Mesenteric fat pad (tissue), 1 donor: ENCODE measurements at places on chromosomes 11 and 22. TPM values are rescaled to one million over a fixed set of nuclear protein-coding genes. Genes with fewer than 3 reads are reported as not detected.

ADORA2A gene
- 2.6 TPM for total RNA-seq

HIC2 gene
- total RNA-seq, result 5.5 TPM

STT3A gene
- total RNA-seq, result 106 TPM

BRMS1 gene
- 31.8 TPM for total RNA-seq

OR52A1 gene
- not detected for total RNA-seq

DEFB131B gene
- not detected for total RNA-seq

TREH gene
- total RNA-seq, result not detected

HSPB2 gene
- 17.1 TPM for total RNA-seq

DNA sequence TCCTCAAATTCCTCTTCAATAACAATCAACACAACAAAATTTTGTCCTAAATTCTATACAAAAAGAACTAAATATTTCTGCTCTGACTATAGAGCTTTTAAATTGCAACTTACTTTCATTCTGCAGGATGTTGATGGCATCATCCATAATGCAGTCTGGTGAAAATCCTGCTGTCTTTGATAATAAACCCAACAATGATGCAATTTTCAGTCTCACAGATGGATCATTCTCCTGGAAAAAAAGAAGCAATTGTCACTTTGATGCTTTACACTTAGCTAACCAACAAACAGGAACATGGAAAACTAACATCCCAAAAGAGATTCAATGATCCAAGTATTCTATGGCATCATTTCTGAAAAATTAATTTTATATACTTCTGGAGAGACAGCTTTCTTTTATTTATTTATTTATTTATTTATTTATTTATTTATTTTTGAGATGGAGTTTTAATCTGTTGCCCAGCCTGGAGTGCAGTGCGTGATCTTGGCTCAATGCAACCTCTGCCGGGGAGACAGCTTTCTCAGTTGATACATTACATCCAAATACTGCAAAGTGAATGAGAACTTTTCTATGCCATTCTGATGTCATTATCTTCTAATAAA is 13.0 kb downstream of the INTS4 start:
- no peak for DNase-seq

DNA sequence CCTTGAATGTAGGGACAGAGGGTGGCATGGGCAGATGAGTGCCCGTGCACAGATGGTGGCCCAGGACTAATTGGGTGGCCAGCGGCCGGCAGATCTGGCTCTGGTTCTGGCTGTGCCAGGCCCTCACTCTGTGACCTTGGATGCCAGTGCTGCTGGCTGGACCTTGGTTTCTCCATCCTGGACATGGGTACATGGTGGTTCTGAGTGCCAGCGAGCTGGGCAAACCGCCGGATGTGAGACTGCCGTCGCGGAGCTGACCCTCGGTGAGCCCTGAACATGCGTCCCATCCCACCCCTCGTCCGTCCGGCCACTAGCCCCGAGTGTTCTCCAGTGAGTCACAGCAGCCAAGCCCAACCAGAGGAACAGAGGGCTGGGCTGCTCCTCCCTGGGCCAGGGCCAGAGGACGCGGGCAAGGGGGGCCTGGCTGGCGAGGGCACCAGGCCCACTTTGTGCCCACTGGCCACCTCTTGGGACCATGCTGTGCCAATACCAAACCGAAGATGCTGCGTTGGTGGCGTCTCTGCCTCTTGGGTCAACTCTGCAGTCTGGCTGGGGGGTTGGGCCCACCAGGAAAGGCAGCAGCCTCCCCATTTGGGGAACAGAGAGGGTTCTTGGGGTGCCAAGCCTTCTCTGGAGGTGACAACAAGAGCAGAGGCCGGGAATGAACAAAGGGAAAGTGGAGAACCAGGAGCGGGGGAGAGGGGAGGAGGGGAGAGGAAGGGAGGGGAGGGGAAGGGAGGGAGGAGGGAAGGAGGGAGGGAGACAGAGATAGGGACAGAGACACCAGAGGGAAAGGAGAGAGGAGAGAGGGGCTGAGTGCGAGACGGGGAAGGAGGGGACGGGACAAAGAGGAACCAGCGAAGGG is 10.7 kb downstream of the LSP1 start:
- DNase-seq, result peak; percentile 94

DNA sequence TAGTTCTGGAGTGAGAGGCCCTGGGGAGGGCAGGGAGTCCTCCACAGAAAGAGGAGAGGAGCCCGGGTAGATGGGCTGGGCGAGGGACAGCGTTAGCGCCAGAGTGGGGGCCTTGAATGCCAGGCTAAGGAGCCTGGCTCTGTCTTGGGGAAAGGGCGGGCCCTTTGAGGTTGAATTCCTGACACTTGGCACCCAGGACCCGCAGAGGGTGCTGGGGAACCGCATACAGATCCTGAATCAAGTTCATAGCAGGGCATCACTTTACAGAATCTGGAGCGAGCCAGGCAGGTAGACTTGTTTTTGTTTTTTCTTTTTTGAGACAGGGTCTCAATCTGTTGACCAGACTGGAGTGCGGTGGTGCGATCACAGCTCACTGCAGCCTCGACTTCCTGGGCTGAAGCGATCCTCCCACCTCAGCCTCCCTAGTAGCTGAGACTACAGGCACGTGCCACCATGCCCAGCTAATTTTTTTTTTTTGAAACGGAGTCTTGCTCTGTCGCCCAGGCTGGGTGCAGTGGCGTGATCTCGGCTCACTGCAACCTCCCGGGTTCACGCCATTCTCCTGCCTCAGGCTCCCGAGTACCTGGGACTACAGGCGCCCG is 6.1 kb downstream of the CARNS1 start:
- DNase-seq, result no peak

DNA sequence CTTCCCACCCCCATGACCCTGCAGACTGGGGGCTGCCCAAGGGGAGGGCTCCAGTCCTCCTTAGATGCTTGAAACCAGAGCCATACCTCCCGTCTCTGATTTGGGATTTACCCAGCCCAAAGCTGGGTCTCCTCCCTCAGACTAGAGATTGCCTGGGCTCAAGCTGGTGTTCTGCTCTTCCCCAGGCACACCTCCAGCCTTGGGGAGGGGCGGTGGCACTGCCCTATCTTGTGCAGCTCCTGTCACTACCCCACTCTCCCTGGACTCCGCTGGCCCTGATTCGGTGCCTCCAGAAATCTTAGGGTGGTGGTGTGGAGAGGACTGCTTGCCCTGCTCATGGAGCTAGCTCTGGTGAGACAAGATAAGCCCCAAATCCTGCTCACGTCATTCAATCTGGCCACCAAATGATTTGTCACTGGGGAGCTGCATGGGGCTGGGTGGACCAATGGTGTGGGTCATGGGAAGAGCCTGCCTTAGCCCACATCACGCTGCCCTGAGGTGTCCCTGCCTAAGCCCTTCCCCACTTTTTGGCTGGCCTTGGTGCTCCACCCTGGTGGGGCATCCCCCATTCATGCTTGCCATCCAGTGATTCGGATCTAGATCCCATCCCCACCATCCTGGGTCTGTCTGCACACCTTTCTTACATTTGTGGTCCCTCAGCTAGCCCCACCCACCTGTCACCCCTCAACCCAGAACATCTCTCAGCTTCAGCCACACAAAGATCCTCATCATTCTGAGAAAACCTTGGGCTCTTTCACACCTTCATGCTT is 87.7 kb downstream of the PDE2A start:
- DNase-seq, result no peak

- peak; percentile 88 for DNase-seq
These were observed 9.2 kb upstream of the ANO1 start for GRCh38 chr11:70068950-70069349.

- DNase-seq, result peak; percentile 60
These were observed 4.4 kb upstream of the PYGM start for GRCh38 chr11:64764040-64764611.

- no peak for DNase-seq
These were observed 10.0 kb downstream of the PVALB start for GRCh38 chr22:36806835-36807234.

- no peak for DNase-seq
These were observed 28.1 kb downstream of the SBF2 start for GRCh38 chr11:10265936-10266335.

DNA sequence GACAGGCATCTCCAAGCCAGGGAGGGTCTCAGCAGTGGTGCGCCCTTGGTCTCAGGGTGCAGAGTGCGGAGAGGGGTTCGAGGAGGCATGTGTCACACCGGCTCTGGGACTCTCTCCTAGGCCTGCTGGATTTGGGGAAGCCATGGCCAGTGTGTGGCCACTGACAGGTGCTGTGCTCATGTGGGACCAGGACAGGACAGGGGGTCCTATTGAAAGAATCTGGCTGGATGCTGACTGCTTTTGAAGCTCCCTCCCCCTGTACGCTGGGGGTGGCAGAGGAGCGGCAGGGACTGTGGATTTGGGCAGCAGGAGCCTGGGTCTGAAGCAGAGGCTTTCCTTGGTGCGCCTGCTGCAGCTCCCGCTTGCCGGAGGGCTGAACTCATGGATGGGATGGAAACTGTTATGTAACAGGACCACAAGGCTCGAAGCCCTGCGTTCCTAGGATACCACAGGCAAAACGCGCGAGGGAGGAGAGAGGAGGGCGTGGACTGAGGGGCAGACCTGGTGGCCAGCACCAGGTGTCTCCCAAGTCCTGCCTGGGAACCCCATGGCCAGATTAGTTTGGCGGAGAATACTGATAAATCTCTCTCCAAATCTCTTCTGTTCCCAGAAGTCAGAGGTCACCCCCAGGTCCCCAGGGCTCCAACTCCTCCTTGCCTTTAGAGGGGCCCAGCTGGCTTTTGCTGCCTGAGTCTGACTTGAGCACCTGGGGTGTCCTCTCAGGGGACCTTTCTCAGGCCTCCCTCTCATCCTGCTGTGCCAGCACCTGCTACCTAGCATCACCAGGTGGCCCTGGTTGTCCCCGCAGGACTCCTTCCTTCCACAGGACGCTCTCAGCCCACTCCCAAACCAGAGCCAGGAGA is 13.8 kb upstream of the TEF start:
- no peak for DNase-seq

DNA sequence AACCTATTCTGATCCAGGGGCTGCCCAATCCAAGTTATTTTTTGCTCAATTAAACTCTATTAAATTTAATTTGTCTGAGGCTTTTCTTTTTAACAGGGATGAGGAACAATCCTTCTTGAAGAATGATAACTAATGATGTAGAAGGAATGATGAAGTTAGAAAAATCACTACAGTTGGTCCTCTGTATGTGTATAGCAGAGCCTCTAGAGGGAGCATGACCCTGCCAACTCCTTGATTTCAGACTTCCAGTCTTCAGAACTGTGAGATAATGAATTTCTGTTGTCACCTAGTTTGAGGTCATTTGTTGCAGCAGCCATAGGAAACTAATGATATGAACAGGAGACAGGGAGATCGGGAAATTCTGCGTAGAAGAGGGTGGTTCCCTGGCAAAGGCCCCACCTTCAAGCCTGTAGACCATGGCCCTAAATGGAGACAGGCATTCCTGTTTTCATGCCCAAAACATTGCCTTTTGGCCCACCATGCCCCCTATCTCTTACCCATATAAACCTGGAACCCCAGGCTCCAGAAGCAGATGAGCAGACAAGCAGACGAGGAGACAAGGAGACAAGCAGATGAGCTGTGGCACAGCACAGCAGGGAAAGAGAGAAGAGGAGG is 7.7 kb upstream of the QSER1 start:
- DNase-seq, result no peak

GRCh38 chr22:38872172-38872830 is at the start of gene CBX6:
CBX6 (minus strand) TSS chr22:38872216; CDS start chr22:38872190, 26 bp downstream.
- DNase-seq, result peak; percentile 99

DNA sequence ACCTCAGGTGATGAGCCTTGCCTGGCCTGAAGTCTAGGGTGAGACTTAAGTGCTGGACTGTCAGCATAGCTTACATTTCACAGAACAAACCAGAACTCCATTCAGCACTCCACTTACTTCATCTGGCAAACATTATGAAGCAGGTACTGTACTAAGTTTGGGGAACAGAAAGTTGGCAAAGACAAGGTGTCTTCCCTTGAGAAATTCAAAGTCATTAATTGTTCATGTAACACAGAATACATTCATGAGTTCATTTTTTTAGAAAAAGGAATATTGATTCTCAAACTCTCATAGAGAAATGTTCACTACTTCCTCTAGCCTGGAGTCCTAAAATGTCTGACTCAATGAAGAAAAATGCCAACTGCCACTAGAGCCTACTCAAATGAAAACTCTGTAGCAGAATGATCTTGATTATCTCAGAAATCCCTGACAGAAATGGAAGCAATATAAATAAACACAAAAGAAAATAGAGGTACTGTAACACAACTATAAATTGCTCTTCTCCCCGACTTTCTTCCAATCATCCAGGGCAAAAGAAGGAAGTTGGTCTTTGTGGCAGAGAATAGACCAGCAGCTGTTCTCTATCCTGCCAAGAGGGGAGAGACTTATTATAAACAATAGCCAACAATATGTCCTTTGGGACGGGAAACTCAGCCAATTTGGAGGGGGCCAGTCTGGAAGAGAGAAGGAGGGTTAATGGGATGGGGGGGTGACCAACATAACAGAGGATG is 129.2 kb upstream of the MTMR2 start:
- no peak for DNase-seq

DNA sequence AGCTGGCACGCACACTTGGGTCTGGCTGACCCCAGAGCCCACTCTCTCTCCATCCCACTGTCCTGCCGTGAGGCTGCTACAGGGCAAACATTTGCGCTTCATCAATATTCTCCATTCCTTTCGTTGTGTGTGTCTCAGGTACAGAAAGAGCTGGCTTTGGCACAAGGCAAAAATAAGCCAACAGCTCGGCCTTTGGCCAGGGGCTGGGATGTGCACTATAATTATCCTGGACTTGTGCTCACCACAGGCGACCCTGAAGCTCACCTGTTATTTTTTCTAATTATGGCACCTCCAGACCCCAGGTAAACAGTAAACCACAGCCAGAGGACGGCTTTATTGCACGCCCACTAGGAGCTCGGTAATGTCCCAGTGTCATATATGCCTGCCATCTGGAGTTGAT is 10.9 kb downstream of the ZMAT5 start:
- no peak for DNase-seq

GRCh38 chr11:40597546-40598113 is 861.8 kb downstream of the LRRC4C start:
- DNase-seq, result no peak

DNA sequence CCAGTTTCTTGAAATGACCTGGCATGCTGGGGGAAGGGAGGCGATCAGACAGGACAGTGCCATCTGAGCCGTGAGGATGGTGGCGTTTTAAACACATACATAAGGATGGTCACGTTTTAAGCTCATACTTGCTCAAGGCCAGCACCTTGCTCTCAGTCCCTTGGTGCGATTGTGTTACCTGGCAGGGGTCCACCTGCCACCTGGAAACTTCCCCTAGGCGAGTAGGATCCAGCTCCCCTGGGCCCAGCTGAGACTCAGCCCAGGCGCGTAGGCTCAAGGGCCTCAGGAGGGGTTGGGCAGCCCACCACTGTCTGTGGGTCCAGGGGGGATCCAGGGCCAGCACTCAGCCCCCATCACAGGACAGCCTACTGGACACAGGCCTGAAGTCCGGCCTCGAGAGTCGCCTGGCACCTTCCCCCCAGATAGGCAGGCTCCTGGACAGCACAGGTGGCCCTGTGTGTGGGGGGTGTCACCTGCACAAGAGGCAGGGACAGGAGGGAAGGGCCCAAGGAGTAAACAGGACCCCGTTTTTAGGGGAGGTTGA is 185.8 kb downstream of the BRD1 start:
- no peak for DNase-seq
